Stimulated activated CD4-positive, alpha-beta T cell treated with anti-CD3 and anti-CD28 coated beads, Interleukin-15, amount 100 ng/mL, for 1 hour (primary cell): ENCODE measurements at places on chromosomes 3 and 15.

DNA sequence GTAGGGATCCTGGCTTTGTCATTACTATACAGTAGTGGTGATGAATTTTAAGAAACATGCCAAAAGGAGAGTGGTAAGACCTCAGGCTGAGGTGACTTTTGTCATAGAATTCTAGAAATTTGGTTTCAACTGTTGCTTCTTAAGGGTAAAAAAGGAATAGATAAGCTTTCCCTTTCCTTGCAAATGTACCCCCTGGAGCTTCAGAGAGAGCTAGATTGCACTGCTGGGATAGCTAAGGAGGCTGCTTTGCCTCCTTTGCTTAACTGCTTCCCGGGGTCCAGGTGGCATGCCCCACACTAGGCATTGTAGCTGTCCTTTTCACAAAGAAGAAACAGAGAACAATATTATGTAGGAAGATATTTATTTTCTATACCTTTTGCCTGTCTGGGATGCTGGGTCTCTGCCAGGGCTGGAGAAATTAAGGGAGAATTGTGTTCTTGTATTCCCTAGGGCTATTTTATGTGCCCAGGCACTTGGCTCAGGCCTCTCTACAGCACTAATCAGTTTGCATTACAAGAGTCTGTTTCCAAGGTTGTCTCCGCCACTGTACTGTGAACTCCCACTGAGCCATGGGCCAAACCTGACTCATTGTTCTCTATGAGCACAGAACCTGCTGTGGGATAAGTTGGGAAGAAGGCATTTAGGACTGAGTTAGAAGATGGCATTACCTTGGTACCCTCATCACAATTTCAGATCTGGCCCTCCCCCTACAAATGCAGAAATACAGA, 460.0 kb downstream of the PDCD6IP start:
- no peak for DNase-seq

GRCh38 chr3:126029241-126029640, 54.7 kb downstream of the SLC41A3 start:
- DNase-seq = no peak

- no peak for DNase-seq
Measured at GRCh38 chr3:129081503-129081902, 20.9 kb downstream of the GP9 start.

- DNase-seq = no peak
Measured at GRCh38 chr3:136943436-136943835, 14.3 kb upstream of the IL20RB start.

DNA sequence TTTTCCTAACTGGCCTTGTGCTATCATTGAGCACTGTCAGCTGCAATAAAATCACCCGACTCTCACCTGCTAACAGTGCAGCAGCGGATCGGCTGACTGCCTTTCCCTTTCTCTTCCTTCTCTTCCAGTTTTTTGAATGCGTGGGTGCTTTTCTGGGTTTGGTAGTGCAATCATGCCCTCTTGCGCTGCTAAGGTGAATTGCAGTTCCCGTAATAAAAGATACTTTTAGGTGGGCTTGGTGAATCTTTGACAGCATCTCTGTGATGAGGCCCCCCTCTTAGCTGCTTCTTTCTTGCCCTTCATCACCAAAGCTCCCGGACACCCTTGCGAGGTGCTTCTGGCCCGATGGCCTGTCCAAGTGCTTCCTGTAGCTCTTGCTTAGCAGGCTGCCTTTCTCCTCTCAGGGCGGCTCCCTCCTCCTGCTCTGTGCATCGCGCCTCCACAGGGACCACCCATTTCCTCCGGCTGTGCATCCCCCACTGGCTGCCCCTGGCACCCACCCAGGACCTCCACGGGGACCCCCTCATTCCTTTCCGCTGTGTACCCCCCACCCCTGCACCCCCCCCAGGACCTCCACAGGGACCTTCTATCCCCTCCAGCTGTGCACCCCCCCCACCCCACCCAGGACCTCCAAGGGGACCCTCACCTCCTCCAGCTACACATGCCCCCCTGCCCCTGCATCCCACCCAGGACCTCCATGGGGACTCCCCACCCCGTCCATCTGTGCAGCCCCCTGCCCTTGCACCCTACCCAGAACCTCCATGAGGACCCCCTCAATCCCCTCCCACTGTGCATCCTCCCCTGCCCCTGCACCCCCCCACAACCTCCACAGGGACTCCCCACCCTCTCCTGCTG, 50.8 kb upstream of the RPL32 start:
- DNase-seq = no peak

GRCh38 chr3:76765511-76765910, 274.4 kb upstream of the ROBO2 start:
- no peak for DNase-seq

GRCh38 chr3:58052373-58053273, 44.4 kb downstream of the FLNB start:
- DNase-seq = no peak

- DNase-seq = no peak
Measured at GRCh38 chr15:28947221-28947674, 61.5 kb downstream of the APBA2 start.

DNA sequence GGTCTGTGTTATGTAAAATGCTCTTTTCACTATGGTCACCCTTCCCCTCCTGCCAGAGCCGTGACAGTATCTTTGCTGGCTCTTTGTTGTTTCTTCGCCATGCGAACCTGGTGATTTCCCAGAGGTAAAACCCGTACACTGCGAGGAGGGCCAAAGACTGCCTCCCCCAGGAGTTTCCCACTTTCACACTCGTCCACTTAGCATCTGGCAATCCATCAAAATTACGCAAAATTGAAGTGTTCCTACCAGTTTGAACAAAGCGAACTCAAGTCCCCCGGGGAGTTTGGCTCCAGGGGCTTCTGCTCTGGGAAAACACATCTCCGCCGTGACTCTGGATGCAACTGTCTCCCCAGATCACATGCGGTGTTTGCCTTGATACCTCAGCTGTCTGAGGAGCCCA, 239.9 kb downstream of the FAM43A start:
- DNase-seq = no peak

DNA sequence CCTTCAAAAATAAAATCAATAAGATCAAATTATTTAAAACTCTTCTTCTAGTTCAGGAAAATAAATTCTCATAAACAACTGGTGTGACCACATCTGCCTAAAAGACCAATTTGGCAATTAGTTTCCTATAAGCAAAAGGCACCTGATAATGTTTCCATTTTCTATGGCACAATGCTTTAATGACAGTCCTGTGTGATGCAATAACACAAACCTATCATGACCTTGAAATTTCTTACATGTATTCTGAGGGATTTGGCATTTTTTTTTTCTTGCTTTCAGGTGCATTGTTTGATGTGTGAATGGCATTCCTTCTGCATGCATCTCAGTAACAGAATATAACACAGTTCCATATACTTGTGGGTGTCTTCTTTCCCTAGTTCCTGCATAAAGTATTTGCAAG, 32.5 kb upstream of the FRMD5 start:
- no peak for DNase-seq

DNA sequence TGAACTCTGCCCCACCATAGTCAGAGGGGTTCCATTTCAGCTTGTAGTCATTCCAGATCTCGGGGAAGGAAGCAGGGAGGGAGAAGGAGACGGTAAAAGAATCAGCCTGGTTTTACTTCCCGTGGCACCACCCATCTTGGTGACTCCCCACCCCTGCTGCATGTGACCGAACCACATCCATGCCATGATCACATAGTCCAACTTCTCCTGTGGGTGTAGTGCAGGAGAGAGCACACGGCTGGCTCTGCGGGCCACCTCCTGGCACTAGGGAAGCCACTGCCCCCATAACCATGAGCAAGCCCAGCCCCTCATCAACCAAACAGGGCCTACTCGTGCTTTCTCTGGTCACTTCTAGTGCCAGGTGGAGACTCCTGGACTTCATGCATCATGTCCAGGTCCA, 3.7 kb downstream of the CHRNA3 start:
- DNase-seq = no peak

- no peak for DNase-seq
Measured at GRCh38 chr15:64803526-64803925, 21.9 kb downstream of the PIF1 start.

- DNase-seq = no peak
Measured at GRCh38 chr3:39062180-39062579, 10.4 kb downstream of the WDR48 start.

- DNase-seq = no peak
Measured at GRCh38 chr3:24174614-24175013, 229.5 kb downstream of the NR1D2 start.

- DNase-seq = no peak
Measured at GRCh38 chr3:72932416-72932815, 44.6 kb downstream of the GXYLT2 start.

DNA sequence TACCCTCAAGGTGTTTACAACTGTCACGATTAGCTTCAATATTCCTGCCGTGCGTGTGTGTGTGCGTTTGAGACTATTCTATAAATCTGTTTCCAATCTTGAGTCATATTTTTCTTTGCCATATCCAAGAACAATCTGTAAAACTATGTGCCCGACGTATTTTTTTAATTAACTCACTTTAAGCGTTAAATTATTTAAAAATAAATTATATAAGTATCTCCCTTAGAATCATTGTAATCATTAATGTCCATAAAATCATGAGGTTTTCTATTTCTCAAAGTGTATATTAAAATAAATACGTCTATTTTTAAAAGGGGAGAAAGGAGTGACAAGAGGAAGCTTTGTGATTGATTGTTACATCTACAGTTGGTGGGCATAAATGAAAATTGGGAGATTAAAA, 2.9 kb downstream of the SETMAR start:
- DNase-seq = no peak

- DNase-seq = no peak
Measured at GRCh38 chr3:165852711-165853110, 15.5 kb upstream of the BCHE start.

- no peak for DNase-seq
Measured at GRCh38 chr3:195583831-195584542, at the start of gene APOD. APOD (minus strand) TSS chr3:195583940; CDS start chr3:195579461, 4,479 bp downstream.

DNA sequence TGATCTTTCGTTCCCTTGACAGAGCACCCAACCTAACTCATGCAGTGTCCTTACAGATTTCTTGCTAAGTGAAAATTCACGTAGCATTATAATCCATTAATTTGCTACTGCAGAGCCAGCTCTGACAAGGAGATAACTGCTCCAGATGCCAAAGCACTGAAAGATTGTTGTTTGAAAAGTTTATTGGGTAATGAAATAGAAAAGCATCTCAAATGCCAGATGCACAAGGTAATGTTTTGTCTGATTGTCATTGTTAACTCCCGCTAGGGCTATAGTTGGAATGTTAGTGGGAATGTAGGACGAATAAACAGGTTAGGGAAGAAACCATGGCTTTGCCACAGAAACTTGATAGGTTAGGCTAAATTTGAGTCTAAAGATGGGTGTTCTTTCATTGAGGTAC, 20.2 kb upstream of the SLC2A2 start:
- DNase-seq = no peak

DNA sequence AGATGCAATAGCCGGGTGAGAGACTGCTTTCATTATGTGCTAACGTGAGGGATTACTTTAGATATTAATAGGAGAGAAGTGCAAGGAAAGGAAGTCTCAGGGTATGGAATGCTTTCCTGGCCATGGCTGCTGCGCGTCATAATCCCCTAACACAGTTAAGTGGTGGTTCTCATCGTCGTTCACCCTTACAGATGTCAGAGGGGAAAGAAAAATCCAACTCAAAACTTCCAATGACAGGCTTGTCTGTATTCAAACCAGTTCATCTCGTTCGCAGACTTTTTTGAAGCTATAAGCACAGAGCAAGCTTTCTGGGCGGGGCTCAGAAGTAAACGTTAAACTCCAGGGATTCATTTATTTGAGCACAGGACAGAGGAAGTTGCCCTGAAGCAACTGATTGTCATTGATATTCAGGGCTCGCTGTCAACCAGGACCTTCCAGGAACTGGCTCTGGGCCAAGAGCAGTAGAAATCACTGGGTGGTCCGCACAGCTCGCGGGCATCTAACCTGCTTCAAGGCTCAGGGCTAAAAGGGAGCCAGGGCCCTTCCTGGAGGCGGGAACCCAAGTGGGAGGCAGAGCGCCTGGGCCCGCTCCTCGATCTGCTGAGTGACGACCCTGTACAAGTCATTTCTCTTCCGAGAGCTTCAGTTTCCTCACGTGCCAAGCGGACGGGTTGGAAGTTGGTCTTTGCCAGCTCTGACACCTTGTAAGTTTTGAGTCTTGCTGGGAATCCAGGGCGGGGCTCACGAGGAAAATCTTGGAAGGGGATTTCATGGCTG, 1.1 kb upstream of the LPP start:
- no peak for DNase-seq

- no peak for DNase-seq
Measured at GRCh38 chr3:4838621-4839022, 140.6 kb upstream of the BHLHE40 start.

- no peak for DNase-seq
Measured at GRCh38 chr3:81245501-81245900, 515.9 kb downstream of the GBE1 start.

DNA sequence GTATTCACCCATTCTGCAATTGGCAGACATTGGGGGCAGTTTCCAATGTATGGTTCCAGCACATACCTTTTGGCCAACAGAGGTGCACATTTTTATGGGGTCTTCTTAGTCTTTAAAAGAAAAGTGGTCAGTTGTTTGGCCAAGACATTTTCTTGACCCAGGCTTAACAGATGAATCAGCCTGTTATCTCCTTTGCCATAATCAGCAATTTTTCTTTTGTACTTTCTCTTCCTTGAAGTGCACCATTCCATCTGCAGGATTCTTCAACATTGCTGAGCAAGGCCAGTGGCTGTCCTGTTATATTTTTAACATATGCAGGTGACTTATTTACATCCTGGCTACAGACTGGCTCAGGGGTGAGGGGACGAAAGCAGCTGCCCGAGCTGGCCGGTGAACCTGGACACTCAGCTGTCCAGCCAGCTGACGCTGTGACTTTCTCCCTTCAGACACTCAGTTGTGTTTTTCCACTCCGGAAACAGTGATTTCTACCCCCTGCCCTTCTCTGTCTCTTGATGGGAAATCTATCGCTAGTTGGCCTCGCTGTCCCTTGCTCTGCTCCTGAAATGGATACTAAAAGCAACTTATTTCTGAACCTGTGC, 96.5 kb upstream of the TNFAIP8L3 start:
- DNase-seq = no peak

DNA sequence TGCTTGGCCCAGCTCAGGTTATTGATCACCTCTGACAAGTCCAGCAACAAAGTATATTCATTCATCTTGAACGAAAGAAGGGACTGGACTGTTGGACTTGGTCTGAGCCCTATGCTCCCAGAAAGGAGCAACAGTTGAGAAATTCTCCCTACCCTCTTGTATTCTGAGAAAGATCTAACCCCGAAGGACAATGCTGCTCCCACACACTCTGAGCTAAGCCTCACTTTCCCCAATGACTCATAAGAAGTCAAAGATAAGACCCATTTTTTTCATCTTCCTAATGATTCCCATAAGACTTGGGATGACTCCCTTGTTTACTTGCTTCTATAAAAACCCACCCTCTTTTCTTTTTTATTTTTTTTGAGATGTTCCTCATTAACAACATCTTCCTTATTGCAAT, 549.4 kb upstream of the MDFIC2 start:
- no peak for DNase-seq

DNA sequence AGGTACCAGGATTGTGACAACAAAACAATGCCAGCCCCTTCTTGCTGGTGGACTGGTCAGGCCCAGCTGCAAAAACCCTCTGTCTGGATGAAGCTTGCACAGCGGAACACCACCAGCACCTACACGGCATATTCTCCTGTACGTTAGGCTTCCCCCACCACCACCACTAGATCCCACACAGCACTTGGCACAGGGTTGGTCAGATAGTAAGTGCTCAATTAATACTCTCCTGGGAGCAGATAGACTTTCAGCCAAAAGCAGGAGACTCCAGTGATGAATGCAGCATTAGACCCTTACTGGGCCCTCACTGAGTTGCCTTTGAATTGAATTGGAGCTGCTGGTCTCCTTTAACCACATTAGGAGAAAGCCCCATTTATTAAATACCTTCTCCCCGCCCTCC, 97.9 kb downstream of the CPN2 start:
- no peak for DNase-seq

GRCh38 chr3:165837058-165837525, at the start of gene BCHE:
BCHE (minus strand) TSS chr3:165837423; CDS start chr3:165831033, 6,390 bp downstream.
- no peak for DNase-seq
